Upper lobe of left lung (tissue), 6 donors: ENCODE measurements at places on chromosomes 13 and 19.
A peak's percentile ranks its signal among the peaks of the same experiment; 100 is the strongest.

DNA sequence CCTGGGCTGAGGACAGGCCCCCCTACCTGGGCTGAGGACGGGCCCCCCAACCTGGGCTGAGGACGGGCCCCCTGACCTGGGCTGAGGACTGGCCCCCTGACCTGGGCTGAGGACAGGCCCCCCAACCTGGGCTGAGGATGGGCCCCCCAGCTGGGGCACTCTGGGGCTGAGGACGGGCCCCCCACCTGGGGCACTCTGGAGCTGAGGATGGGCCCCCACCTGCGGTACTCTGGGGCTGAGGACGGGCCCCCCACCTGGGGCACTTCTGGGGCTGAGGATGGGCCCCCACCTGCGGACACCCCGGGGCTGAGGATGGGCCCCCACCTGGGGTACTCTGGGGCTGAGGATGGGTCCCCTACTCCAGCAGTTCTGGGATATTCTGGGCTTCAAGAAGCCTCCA lies 65.5 kb downstream of the RASA3 start:
- no peak for DNase-seq

DNA sequence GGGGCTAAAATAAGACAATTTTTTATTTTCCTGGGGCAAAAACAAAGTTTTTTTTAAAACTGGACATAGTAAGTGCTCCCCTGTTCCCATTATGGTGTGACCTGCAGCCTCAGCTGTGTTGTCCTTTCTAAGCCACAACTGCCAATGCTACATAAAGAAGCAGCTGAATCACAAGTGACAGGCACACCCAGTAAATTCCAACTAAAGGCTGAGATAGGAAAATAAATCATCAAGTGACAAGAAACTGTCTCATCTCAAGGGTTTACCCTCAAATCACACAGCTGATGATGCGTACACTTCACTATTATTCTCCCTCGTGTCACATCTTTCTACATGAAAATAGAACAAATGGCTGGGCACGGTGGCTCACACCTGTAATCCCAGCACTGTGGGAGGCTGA lies 28.7 kb downstream of the STK24 start:
- no peak for DNase-seq

DNA sequence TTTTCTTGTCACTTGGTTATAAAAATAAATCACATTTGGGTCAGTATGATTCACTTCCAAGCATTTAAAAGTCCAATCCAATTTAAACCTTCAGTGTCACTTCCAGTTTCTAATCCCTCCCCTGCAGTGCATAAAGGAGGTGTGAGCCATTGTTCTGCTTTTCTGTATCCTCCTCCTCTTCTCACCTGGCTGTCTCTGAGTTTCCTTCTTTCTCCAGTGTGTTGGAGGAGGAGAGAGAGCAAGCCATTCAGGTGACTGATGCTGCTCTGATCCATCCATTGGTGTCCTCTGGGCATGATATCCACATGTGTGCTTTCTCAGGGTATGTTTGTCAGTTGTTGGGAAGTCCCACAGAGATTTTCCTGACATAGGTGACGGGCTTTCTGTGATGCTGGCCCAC lies 1.2 kb downstream of the NUDT15 start:
- no peak for DNase-seq

GRCh38 chr13:27965343-27965739 lies 3.8 kb downstream of the CDX2 start:
- DNase-seq = no peak

GRCh38 chr19:58357481-58358145 lies 4.3 kb upstream of the A1BG start:
- peak; percentile 71 for DNase-seq

GRCh38 chr19:10828981-10829821 lies 6.8 kb downstream of the TMED1 start:
- peak; percentile 73 for DNase-seq

GRCh38 chr19:33052352-33052972 lies 12.2 kb downstream of the RHPN2 start:
- DNase-seq = no peak

GRCh38 chr19:2624537-2625091 lies 77.9 kb downstream of the GNG7 start:
- DNase-seq = peak; percentile 70

GRCh38 chr13:110301606-110302553 lies 5.1 kb downstream of the COL4A1 start:
- DNase-seq = no peak

GRCh38 chr13:35785576-35786303 lies 309.3 kb upstream of the MAB21L1 start:
- no peak for DNase-seq

DNA sequence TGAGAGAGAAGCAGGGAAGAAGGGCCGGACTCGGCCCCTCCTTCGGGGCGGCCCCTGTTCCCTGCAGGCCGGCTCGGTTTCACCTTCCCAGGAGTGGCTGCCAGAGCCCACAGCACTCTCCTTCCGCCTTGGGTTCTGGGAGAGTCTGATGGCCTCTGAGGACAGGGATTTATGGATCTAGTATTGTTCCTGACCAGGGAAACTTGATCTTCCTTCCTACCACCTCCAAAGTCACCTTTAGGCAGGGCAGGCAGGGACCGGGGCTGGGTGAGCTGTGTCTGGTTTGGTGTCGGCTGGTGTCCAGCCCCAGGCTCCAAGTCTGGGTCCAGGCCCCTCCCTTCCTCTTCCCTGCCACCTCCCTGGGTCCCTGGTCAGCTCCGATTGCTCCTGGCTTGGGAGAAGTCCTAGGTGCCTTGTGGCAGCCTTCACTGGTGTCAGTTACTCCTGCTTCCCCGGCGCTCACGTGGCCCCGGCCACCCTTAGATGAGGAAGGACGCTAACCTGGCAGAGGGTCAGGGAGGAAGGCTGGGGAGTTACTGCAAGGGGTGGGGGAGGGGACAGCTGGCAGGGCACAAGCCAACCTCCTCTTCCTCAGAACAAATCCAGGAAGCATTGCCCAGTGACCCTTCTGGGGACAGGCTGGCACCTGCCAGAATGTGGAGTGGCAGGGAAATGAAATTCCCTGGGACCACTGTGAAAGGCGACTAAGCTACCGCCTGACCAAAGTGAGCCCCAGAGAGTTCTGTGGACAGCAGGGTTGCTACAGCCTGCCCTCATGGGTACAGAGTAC lies 18.8 kb downstream of the RFX1 start:
- peak; percentile 76 for DNase-seq

DNA sequence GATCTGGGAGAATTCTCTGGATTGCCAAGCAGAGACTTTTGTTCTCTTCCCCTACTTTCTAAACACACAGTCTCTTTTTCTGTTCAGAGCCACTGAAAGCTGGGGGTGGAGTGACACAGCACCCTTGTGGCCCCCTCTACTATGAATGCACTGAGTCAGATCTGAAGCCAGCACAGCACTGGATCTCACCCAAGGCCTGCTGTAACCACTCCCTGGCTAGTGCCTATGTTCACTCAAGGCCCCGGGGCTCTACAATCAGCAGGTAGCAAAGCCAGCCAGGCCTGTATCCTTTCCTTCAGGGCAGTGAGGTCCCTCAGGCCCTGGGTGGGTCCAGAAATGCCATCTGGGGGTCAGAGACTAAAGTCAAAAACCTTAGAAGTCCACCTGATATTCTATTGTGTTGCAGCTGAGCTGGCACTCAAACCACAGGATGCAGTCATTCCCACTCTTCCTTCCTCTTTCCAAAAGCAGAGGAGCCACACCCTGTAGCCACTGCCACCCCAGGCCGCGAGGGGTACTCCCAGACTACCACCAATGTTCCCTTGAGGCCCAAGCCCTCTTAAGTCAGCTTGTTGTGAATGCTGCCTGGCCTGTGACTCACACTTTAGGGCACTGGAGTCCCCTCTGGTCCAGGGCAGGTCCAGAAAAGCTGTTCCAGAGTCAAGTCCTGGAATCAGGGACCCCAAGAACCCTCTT lies 110.1 kb upstream of the RXFP2 start:
- no peak for DNase-seq

DNA sequence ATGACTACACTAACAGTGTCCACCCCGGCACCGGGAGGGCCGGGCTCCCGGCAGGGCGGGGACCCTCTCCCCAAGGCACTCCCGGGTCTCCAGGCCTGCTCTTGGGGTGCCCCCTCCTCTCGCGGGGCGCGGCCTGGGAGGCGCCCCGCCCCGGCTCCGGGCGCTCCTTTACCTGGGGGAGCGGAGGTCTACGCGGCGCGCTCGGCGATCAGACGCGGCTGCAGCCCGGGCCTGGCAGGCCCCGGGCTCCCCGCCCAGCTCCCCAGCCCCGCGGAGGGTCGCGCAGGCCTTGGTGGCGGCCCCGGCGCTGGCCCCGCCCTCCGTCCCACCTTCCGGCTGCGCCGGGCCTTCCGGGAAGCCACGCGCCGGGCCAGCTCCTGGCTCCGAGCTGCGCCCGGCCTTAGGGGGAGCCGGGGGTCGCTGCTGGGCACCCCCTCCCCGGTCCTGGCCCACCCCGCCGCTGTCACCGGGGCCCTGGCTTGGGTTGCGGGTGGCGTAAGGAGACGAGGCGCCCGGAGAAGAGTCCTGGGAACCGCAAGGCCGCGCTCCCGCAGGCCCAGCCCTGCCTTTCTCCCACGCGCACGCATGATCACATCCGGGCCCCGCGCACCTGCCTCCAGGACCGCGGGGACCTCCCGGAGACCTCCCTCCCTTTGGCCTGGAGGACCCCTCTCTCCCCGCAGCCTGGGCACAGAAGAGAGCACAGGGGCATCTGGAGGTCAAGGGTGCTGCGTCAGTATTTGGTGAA lies at the start of gene C19orf12:
TSS of gene C19orf12 (minus strand) at position 309 of the 748 bp plus-strand sequence. CDS start 6,848 bp downstream, outside the sequence.
- DNase-seq = peak; percentile 60

DNA sequence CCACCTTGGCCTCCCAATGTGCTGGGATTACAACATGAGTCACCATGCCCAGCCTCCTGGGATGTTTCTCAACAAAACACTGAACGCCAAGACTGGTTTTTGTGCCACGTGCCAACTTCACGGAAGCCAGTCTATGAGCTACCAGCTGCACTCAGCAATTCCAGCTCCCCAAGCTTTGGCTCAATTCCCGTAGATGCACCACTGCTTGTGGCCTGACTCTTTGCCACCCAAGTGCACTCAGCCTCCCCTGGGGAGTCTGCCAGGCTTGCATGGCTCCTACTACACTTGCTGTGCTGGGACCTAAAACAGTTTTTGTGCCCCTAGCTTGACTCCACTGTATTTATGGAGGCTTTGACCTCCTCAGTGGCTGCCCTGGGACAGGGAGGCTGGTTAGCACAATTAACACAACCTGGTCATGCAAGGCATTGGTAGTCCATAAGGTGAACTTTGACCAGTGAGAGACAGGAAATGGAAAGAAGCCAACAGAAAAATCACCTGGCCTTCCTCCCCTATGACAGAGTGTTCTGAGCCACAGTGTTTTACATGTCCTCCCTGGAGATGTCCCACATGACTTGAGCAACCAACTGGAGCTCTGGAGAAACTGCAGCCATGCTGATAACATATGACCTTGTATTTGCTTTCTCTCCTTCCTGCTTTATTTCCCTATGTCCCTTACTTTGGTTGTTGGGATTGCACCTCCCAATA lies 1173.1 kb downstream of the UQCRFS1 start:
- no peak for DNase-seq

- DNase-seq = peak; percentile 74
These were observed 22.9 kb downstream of the COMP start for GRCh38 chr19:18768046-18768771.

- DNase-seq = no peak
These were observed 28.8 kb downstream of the IPO5 start for GRCh38 chr13:97982286-97982685.

DNA sequence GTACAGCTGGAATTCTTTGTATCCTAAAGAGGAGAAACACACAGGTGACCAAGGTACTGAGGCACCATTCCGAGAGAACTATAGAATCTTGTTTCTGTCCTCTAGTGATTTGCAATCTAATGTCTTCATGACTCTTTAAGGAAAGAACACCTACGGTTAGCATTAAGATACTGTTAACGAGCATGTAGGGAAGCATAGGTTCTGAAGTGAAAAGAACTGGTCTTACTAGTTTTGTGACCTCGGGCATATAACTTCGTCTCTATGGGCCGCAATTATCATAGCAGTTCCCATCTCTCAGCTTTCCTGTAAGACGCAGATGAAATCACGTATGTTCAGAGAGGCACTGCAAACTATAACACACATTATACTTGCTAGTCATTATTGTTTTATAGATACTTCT lies 193.0 kb upstream of the NBEA start:
- DNase-seq = no peak

- no peak for DNase-seq
These were observed 169.9 kb downstream of the USP12 start for GRCh38 chr13:27001705-27002104.

GRCh38 chr19:16077984-16078758 lies 1.9 kb downstream of the TPM4 start:
- no peak for DNase-seq

- DNase-seq = no peak
These were observed 576.7 kb downstream of the DIAPH3 start for GRCh38 chr13:59587030-59587429.

GRCh38 chr13:51959773-51960172 lies 51.5 kb downstream of the ATP7B start:
- no peak for DNase-seq

- DNase-seq = no peak
These were observed 942.4 kb upstream of the PCDH20 start for GRCh38 chr13:62357887-62358645.

GRCh38 chr13:98204546-98204945 lies 27.5 kb upstream of the RNF113B start:
- no peak for DNase-seq

GRCh38 chr13:53743906-53744305 lies 715.3 kb downstream of the OLFM4 start:
- no peak for DNase-seq

GRCh38 chr13:94087100-94087499 lies 392.4 kb downstream of the DCT start:
- no peak for DNase-seq

DNA sequence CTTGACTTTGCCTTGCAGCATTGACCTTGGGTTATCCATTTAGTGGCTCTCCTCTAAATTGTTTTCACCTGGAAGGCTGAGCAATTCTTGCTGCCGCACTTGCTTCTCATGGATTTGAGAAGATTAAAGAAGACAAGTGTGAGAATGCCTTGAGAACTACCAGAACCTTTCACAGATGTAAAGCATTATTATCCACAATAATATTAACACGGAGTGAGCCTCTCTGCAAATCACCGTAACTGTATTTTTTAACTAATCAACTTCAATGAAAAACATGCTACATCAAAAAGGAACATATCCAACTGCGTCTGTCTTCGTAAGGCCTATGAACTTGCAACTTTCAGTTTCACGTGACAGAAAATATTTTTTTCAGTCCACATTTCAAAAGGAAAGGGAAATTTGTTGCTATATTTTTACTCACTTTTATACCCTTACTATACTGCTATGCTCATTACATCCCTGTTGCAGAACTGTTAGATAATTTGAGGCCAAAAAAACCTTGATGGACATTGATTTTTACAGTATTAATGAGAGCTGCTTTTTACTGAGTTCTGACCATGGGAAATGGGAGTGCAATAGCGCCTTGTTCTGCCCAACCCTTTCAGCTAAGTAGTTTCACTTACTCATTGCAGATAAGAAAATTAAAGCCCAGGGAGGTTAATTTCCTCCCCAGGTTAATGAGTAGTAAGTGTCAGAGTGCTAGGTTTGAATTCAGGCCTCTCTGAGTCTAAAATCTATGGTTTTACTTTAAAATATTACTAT lies 93.8 kb upstream of the RAP2A start:
- no peak for DNase-seq

GRCh38 chr19:40466985-40467734 lies at the start of gene SPTBN4:
SPTBN4 (plus strand) TSS chr19:40467001; CDS start chr19:40472622, 5,621 bp downstream.
- no peak for DNase-seq

- no peak for DNase-seq
These were observed 231.0 kb downstream of the MYO16 start for GRCh38 chr13:108860418-108860817.
